ENCODE measurements at places on chromosomes 4 and X. TPM values are rescaled to one million over a fixed set of nuclear protein-coding genes. Genes with fewer than 3 reads are reported as not detected.
A peak's percentile ranks its signal among the peaks of the same experiment; 100 is the strongest.

The HTN1 gene
- total RNA-seq = not detected

GRCh38 chrX:130114141-130114588 lies 3.9 kb upstream of the ELF4 start:
- no peak overlapping the region for H3K27ac ChIP-seq
- H3K27me3 ChIP-seq = no peaks in the 10 kb centered on the region
- H3K36me3 ChIP-seq = peaks cover 3% of the 10 kb centered on the region
- H3K4me1 ChIP-seq = peaks cover 40% of the 10 kb centered on the region
- DNase-seq = no peak

DNA sequence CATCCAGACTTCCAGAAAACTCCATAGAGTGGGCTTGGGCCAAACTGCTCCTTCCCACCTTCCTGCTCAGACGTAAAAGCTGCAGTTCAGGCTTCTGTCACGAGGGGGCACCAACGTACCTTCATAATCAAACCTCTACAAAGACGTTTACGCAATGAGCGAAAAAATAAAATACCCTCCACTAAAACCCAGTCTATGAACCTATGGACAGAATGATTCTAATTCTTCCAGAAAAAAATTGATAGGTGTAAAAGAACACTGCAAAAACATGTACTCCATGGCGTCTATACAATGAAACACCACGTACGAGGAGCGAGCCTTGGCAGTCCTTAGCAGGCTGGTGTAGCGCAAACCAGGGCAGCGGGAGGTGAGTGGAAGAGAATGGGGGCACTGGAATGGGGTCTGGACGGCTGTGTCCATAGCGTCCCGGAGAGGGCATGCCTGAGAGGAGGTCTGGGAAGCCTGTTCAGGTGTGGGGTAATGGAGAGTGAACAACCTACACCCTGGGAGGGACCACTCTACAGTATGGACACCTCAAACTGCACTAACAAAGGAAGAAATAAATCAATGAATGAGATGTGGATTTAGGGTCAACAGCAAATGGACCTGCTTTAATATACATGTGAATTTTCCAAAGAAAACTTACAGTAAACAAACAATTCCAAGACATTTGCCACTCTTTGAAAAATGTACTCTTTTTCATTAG lies 14.4 kb upstream of the RAB40A start:
- peak overlapping the region; percentile 49 for H3K4me3 ChIP-seq
- peaks cover 4% of the 10 kb centered on the region for H3K4me1 ChIP-seq
- H3K27me3 ChIP-seq = no peaks in the 10 kb centered on the region
- no peak overlapping the region for H3K27ac ChIP-seq
- DNase-seq = peak; percentile 70

The CDKL5 gene
- total RNA-seq = 2.0 TPM

DNA sequence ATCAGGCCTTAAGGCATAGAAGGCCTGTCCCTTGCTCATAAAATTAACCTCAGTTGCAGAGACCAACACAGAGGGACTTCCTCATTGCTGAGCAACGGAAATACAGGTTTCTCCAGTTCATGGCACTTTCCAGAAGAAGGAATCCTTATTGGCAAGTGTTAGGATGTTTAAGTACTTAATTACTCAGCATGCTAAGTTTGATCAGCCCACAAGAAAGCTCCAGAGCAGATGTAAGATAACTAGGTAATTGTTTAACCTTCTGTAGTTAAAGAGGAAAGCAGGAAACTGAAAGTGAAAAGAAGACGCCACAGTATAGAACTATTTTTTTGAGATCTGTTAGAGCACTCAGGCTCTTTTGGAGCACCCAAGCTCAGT lies 33.5 kb downstream of the SMS start:
- peaks cover 36% of the 10 kb centered on the region for H3K4me1 ChIP-seq
- H3K27ac ChIP-seq = peak overlapping the region; percentile 94
- H3K36me3 ChIP-seq = peaks cover 49% of the 10 kb centered on the region
- peak overlapping the region; percentile 69 for H3K4me3 ChIP-seq

DNA sequence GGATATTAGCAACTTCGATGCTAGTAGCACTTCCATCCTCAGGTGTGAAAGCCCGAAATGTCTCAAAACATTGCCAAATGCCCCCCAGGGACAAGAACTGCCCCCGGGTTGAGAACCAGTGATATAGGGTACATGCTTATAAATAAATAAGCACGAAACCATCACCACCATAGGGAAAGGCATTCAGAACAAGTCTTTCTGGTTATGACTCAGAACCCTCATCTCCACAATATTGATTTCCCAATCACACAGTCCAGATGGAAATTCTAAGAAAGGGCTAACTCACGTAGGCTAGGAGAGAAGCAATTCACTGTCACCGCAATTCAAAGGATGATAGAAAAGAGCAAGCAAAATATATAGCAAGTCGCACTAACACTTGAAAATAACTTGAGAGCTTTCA lies 84.8 kb downstream of the ANOS1 start:
- H3K27me3 ChIP-seq = no peaks in the 10 kb centered on the region
- H3K36me3 ChIP-seq = no peaks in the 10 kb centered on the region
- H3K4me1 ChIP-seq = no peaks in the 10 kb centered on the region
- no peak for DNase-seq

- H3K4me1 ChIP-seq = peaks cover 3% of the 10 kb centered on the region
- no peaks in the 10 kb centered on the region for H3K36me3 ChIP-seq
- DNase-seq = no peak
- H3K27me3 ChIP-seq = peaks cover 9% of the 10 kb centered on the region
Observed at GRCh38 chr4:173357939-173358338, 12.8 kb upstream of the SAP30 start.
